ENCODE measurements at places on chromosomes 11 and 22.

GRCh38 chr11:35586222-35586621 lies 32.0 kb upstream of the FJX1 start:
- DNase-seq = no peak

DNA sequence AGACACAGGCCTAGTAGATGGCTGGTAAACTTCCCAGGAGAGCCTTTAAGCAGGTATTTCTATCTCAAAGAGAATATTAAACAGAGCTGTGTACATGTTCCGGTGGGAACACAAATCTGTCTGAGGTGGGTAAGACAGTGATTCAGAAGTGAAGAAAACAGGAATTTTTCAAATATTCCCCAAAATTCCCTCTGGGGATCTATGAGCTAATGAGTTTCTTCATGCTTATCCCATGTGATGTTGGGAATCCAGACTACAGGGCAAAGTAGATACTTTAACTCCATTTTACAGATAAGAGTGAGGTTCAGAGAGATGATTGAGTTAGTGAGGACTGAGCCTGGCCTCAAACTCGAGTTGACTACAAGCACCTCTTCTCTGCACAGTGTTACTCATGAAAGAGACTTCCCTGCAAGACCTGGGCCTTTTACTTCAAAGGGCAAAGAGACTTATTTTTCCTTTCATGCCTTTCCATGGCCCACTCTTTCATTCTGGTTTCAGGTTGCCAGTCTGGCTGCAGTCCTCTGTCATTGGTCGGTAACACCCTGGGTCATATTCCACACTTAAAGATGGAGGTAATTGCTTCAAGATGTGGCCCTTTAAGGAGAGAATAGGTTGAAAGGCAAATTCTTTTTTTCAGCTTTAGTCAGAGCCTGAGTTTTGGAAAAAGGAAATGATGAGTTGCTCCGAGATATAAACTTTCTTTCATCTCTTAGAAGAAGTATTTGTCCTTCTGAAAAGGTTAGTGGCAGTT lies 70.1 kb downstream of the CYB5R2 start:
- DNase-seq = no peak

DNA sequence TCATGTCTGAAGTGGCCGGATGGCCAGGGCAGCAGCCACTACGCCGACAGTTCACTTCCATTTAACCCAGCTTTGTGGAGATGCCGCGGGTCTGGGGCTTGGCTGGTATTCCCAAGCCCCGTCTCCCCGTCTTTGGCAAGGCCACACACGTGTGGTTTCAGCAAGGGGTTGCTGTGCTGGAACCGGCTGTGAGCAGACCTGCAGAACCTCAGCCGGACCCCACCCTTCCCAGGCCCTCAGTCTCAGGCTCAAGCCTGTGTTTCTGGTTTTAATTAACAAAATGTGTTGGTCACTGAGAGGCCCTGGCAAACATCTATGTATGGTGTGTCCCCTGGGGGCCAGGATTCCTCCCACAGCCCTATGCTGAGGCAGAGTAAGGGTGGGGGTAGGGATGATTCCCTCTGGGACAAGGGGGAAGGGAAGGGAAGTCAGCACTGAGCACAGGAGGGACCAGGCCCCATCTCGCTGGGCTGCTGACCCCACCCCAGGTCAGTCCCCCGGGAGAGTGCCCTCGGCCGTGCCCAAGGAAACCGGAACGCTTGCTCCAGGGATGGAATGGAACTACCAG lies 9.3 kb downstream of the OSBPL5 start:
- DNase-seq = no peak

- no peak for DNase-seq
Observed at GRCh38 chr11:133828871-133829270, 16.4 kb downstream of the SPATA19 start.

- DNase-seq = no peak
Observed at GRCh38 chr11:14022821-14023220, 60.3 kb downstream of the SPON1 start.

- no peak for DNase-seq
Observed at GRCh38 chr11:34654483-34655334, 33.8 kb downstream of the EHF start.

DNA sequence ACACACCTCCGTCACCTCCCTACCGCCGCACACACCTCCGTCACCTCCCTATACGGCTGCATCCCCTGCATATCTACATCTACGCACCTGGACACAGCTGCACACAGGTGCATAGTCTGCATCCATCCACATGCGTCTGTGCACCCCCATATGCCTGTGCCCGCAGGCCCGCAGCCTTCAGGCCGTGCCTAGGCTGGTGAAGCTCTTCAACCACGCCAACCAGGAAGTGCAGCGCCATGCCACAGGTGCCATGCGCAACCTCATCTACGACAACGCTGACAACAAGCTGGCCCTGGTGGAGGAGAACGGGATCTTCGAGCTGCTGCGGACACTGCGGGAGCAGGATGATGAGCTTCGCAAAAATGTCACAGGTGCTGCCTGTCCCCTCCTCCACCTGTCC lies 4.8 kb downstream of the PKP3 start:
- no peak for DNase-seq

- peak; percentile 44 for DNase-seq
Observed at GRCh38 chr22:41917903-41918791, 3.3 kb upstream of the SHISA8 start.

- DNase-seq = no peak
Observed at GRCh38 chr22:47158457-47158856, 396.0 kb downstream of the TBC1D22A start.

DNA sequence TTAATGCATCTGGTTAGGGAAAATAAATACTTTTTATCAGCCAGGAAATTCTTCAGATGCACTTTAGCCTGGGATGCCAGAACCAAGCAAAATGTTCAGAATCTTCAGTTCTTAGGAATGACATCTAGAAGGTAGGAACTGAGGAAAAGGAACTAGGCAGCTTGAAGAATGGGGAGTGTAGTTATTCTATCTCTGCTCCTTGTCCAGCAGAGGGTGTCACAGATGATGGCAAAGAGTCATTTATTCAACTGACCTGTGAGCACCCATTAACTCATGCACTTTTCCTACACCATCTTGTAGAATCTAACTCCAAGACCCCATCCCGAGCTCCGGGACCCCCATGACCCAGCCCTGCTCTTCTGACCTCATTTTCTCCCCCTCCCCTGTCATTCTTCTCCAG lies 122.1 kb upstream of the ISX start:
- DNase-seq = no peak

DNA sequence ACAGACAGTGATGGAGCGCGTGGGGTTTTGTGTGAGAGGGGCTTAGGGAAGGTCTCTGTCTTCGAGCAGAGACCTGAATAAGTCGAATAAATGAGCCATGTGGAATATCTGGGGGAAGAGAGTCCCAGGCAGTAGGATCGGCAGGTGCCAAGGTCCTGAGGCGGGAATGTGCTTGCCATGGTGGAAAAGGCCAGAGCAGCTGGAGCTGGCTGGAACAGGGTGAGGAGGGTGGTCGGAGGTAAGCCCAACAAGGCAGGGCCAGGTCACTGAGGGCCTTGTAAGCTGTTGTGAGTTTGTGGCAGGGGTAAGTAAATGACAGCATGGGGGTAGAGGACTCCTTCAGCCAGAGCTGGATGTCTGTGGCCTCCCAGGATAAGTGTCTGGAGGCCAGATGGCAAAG lies 71.3 kb downstream of the TP53I11 start:
- DNase-seq = no peak

GRCh38 chr11:4891996-4892640 lies 10.4 kb downstream of the OR51T1 start:
- DNase-seq = no peak

DNA sequence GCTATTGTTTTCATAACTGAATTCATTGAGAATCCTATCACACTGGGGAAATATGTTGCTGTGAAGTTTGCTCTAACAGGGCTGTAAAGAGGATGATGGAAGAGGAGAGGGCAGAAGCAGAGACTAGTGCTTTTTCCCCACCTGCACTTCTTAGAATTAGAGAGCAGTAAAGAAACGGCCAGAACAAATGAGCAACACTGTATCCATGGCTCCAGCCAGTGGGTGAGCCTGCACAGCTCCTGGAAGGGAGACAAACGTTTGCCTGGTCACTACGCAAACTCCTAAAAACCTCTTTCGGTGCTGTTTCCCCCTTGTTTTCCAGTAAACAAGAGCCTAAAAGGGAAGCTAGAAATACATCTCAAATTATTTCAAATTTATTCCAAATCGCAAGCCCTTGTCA lies 22.2 kb upstream of the OR10D3 start:
- no peak for DNase-seq

GRCh38 chr22:17876306-17876831 lies 102.1 kb upstream of the BID start:
- DNase-seq = no peak

DNA sequence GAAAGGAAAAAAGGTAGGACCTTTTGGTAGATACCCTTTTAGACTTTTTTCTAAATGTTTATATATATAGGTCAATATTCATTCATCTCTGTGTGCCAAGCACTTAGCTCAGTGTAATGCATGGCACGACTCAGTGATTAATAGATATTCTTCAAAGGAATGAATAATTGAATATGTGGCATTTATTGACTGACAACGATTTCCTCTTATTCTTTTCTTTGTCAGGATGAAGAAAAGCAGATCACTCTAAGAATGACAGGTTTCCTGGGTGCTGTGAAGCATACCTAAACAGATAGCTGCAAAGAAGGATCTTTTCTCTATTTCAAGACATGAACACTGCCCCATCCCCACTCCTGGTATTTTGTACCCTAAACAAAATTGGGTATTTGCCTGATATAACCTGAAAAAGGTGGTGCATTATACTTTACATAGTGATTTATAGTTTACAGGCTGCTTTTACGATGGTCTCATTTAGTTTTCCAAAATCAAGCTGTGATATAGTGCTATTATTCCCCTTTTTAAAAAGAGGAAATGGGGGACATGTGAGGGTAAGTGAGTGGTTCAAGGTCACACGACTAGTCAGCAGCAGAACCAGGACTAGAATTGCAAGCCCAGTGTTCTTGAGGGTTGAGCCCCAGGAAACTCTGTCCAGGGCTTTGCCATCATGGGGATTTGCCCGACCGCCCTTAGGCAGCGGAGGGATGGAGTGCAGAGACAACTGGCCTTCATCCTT lies 32.9 kb upstream of the CLMP start:
- DNase-seq = no peak

GRCh38 chr11:22458161-22458560 lies 120.0 kb downstream of the SLC17A6 start:
- DNase-seq = no peak

DNA sequence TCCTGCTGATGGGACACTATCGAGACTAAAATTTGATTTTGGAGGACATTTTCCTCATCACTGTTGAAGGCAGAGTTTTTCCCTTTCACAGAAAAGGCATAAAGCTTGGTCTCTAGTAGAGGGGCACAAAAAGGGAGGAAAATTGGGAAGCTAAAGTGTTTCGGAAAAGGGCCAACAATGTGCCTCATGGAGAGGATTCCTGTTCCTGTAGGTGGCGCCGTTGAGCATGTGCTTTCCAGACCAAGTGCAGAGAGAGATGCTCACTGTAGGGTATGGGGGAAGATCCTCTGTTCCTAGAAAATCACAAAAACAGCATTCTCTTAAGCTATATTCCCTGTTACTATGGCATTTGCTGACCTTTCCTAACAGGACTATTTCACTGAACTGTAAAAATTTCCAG lies 18.4 kb upstream of the OR4C5 start:
- no peak for DNase-seq

GRCh38 chr22:39674536-39674935 lies 104.0 kb downstream of the CACNA1I start:
- DNase-seq = no peak

- no peak for DNase-seq
Observed at GRCh38 chr11:27401833-27402316, 38.9 kb upstream of the CCDC34 start.

DNA sequence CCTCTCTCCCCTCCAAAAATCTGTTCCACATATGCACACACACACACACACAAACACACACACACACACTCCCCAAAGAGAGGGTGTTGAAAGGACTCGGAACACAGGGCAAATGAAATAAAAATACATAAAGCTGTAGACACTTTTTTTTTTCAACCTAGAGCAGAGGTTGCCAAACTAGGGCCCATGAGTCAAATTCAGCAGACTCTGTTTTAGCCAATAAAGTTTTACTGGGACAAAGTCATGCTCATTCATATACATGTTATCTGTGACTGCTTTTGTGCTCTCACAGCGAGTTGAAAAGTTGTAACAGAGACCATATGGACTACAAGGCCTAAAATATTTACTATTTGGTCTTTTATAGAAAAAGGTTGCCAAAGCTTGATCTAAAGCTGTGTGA lies 8.9 kb downstream of the IMMP1L start:
- no peak for DNase-seq

DNA sequence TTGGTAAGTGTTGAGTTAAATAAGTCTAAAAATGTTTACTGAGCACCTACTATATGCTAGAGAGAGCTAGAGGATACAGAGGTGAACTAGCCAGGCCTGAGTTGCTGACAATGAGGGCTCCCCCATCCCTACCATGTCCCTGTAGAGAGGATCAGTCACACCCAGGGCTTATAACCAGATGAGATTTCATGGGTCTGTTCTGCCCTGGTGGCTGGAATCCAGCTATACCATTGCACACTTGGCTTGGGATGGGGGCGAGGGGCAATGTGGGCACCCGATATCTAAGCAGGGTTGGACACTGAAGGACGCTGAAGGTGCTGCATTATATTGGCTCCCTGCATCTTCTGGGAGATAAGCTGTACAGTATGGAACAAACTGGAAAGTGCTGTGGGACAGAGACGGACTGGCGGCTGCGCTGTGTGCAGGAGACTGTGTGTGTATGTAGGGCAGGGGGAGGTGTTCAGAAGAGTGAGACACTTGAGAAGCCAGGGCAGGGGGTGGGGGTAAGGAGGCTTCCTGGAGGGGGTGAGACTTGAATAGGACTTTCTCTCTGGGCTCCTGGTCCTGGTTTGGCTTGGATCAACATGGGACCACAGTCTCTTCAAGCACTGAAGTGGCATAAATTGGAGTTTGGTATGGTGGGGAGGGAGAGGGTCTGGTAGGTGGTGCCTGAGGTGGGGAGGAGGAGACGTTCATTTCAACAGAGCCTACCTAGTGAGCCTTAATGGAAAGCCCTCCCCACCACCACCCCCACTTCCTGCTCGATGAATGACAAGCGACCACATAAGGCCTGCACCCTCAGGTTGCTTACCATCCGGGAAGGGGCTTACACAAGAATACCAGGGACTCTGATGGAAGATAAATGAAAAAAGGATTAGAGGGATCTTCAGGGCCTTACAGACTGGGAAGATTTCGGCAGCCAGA lies 1.8 kb downstream of the CD82 start:
- peak; percentile 3 for DNase-seq

- no peak for DNase-seq
Observed at GRCh38 chr11:134443246-134443645, 31.2 kb upstream of the B3GAT1 start.

All from GDM1 (cell line).